Activated T-helper 2 cell treated with anti-CD3 and anti-CD28 coated beads, Interferon-gamma antibody, Interleukin-2, Interleukin-4, amounts not matched to agents 10 μg/mL and 5 μg/mL and 100 μg/mL, durations not matched to agents 14 hours and 24 hours and 36 hours (primary cell): ENCODE measurements at places on chromosomes 12 and 14. TPM values are rescaled to one million over a fixed set of nuclear protein-coding genes. Genes with fewer than 3 reads are reported as not detected.

DNA sequence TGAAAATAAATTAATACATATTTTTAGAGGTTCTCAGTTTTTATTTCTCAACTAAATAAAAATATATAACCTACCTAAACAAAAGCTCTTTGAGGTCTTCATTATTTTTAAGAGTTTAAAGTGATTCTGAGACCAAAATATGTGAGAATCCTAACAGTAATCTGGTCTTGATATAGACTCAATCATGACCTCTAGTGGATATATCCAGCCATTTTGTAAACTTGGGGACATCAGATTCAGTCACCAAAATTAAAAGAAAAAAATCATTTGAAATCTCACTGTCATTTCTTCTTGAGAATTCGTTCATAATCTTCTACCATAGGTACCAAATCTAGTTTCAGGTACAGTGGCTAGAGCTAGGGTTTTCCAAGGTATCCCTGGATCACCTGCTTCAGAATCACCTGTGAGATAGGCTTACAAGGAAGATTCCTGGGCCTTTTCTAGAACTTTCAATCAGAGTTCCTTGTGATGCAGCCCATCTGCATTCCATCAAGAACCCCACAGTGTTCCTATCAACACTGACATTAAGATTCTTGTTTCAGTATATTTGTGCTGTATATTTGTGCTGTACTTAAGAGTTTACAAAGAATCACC is 214.9 kb downstream of the ADAMTS20 start:
- DNase-seq: no peak

Gene CLEC4D
- total RNA-seq: not detected in 2 replicates

Gene PARP2
- 31.2 and 31.5 TPM in 2 replicates for total RNA-seq

GRCh38 chr12:104315326-104316224 is 12.0 kb downstream of the EID3 start:
- no peak for DNase-seq

Gene OTX2
- not detected in 2 replicates for total RNA-seq

DNA sequence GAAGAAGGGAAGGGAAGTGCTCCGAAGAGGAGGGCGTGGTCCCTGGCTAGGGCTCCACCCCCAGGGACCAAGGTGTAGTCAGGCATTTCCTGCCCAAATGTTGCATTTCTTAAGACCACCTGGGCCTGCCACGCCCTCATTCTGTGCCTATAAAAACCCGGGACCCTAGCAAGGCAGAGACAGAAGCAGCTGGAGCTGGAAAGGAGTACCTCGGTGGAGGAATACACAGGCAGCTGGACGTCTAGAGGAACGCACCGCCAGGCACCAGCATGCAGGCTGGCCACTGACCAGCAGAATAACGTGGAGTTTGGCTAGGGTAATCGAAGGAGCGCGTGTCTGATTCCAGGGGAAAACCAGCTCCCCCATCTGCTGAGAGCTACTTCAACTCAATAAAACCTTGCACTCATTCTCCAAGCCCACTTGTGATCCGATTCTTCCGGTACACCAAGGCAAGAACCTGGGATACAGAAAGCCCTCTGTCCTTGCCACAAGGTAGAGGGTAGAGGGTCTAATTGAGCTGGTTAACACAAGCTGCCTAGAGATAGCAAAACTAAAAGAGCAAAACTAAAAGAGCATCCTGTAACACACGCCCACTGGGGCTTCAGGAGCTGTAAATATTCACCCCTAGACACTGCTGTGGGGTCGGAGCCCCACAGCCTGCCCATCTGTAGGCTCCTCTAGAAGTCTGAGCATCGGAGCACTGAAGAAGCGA is 21.0 kb downstream of the CFL2 start:
- no peak for DNase-seq

DNA sequence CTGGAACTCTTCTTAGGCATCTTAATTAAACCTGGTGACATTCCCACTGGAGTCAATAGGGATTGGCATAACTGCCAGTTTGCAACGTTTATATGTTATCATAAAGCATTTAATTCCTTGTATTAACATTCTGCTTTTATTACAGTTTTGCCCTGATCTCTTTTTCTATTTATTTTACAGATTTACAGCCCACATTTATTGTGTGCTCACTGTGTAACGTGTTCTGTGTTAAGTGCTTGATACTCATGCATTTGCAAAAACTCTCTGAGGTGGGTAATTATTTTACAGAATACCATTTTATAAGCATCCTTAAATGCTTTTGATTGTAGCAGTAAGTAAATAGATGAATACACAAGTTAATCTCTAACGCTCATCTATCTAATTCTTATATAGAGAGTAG is 341.5 kb upstream of the FAR2 start:
- no peak for DNase-seq

GRCh38 chr14:94355191-94355794 is 32.2 kb upstream of the SERPINA6 start:
- DNase-seq: no peak

- DNase-seq: no peak
These were observed 941 bp downstream of the ZDHHC17 start for GRCh38 chr12:76764856-76765255.

DNA sequence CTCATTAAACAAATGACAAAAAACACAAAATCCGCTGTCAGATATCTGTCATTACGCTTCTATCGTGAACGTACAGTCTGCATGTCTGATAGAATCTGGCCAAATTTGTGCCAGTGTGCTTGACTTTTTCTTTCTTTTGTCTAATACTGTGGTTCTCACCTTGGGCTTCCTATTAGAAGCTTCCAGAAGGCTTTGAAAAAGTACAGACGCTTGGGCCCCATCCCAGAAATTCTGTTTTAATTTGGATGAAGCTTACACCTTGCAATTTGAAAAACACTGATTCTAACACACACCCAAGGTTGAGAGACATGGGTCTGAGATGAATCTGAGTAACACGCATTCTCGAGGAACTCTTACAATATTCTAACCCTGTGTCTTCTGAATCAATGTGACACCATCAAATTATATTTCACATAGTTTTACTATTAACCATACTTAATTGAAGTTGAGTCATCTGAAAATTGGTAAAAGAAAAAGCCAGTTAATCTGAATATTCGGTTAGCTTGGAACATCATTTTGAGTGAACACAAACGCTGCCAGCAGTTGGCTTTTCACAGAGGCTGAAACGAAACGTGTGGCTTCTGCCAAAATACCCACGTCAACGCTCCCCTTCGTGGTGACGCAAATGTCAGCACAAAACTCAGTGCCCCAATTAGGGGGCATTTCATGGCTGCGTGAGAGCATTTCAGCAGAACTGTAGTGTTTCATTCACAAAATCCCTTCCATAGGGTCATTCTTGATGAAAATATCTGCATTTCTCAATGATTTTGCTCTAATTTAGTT is 420.5 kb downstream of the TMEM132D start:
- no peak for DNase-seq

- no peak for DNase-seq
These were observed 753 bp upstream of the ATP5MC2 start for GRCh38 chr12:53676656-53677015.

Gene GLT8D2
- 0.11 TPM in 1 of 2 replicates, not detected in the other for total RNA-seq

Gene PRR13
- total RNA-seq: 178 and 198 TPM in 2 replicates

DNA sequence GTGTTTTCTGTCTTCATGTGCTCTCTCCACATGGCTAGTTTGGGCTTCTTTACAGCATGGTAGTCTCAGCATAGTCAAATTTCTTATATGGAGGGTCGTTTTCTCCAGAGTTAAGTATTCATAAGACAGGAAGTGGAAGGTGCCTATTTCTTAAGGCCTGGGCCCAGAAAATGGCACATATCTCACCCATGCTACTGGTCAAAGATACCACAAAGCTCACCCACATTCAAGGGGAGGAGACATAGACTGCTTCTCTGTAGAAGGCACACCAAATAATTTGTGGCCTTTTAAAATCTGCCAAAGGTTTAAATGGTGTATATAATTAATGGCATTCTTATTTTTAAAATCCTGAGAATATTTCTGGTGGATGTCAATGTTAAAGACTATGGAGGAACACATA is 44.8 kb downstream of the CCDC91 start:
- DNase-seq: no peak

- no peak for DNase-seq
These were observed 278.9 kb upstream of the GARIN2 start for GRCh38 chr14:66910311-66910840.

DNA sequence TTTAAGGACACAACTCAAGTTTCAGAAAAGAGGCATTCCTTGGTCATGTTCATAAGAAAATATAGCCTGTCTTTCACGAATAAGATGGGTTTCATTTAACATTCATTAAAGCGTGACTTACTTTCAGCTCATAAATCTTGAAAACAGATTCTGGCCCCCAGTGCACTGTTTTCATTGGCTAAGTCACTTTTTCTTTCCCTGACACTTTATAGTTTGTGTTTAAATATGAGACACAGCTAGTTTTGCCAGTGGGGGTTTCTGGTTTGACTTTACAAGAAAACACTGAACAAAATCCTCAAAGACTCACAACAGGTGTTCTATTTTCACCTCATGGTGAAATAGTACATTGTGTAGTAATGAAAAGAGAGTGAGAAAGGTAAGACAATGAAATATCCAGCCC is 65.9 kb downstream of the PHLDA1 start:
- DNase-seq: no peak

DNA sequence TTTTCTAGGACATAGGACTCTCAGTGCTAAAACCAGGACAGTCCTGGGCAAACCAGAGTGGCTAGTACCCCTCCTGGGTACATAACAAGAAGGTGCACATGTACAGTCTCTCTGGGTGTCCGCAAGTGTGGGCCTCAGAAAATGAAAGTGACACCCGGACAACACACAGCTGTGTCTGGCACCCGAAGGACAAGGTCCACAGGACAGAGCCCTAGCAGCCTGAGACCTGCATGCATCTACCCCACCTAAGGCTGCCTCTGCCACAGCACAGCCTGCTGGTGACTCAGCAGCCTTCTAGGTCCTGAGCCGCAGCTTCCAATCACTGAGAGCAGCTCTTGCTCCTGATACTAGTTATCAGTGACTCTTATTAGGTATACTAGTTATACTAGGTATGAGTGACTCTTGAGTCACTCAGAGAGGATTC is 784.1 kb upstream of the TBX3 start:
- DNase-seq: no peak

GRCh38 chr12:127941332-127941731 is 325.6 kb upstream of the TMEM132C start:
- no peak for DNase-seq

GRCh38 chr14:39232554-39233415 is 930 bp upstream of the MIA2 start:
- no peak for DNase-seq

DNA sequence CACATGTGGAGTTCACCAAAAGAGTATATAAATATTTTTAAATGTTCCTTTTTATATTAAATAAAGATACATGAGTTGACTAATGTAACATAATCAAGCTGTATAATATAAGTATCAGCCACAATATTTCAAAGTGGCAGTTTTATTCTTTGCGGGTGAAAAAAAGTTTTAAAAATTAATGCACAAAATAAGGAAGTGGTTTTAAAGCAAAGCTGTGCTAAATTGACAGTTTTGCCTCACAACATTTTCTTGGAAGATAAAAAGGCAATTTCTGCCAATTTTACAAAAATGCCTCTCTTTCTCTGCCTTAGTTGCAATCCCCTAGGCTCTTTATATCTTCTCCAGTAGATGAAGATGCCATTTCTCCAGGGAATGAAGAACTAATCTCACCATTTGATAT is 719.1 kb downstream of the C12orf50 start:
- DNase-seq: no peak

- no peak for DNase-seq
These were observed 278.7 kb downstream of the PDZRN4 start for GRCh38 chr12:41466802-41467201.

Gene C3AR1
- 0.50 and 0.62 TPM in 2 replicates for total RNA-seq

DNA sequence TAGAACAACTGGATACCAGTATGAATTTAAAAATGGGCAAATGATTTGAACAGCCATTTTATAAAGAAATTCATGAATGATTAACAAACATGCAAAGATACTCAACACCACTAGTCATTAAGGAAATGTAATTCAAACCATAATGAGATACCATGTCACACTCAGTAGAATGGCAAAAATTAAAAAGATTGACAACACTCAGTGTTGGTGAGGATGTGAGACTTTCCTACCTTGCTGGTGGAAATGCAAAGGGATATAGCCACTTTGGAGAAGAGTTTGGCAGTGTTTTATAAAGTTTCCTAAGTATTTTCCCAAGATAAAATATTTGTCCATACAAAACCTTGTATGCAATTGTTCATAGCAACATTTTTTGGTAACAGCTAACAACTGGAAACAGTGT is 6.0 kb upstream of the CHST11 start:
- no peak for DNase-seq

DNA sequence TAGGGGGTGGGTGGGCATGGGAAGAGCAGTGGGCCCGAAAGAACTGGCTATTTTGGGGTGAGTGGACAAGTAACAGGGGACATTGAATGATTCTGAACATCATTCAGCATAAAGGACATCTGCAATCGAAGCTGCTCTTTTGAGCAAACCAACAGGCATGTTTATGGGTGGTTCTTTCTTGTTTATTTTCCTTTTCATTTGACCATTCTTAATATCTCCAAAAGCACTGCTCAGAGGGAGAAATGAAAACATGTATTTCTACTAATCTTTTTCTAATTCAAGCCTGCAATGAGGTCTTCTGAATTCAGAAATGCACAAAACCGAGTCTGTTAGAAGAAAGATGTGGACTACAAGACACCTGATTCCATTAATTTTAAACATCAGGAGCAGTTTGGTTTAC is 54.0 kb downstream of the NUAK1 start:
- DNase-seq: no peak

DNA sequence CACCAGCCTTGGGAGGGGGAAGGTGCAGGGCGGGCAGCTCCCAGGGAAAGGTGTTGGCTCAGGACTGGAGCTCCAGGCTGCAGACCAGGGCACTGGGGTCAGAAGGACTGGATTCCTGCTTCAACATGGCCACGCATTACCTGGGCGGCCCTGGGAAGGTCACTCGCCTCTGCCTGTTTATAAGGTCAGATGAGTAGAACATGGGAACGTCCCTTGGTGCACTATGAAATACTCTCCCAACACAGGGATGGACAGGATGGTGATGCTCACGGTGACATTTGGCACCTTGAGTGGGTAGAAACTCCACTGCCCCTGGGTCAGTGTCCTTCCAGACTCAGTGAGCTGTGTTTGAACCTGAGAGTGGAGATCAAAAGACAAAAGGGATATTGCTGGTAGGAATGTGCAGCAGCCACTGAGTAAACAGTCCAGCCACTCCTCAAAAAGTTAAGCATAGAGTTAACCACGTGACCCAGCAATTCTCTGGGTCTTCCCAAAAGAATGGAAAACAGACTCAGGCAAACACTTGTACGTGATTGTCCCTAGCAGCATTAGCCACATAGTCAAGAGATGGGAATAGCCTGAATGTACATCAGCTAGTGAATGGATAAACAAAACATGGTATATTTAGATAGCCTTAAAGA is 9.1 kb upstream of the BDKRB2 start:
- no peak for DNase-seq

- no peak for DNase-seq
These were observed 116.6 kb upstream of the FAR2 start for GRCh38 chr12:29032446-29032845.

Gene KIAA0586
- 23.5 and 24.4 TPM in 2 replicates for total RNA-seq
